ENCODE measurements at places on chromosomes 6 and 20. TPM values are rescaled to one million over a fixed set of nuclear protein-coding genes. Genes with fewer than 3 reads are reported as not detected.

DNA sequence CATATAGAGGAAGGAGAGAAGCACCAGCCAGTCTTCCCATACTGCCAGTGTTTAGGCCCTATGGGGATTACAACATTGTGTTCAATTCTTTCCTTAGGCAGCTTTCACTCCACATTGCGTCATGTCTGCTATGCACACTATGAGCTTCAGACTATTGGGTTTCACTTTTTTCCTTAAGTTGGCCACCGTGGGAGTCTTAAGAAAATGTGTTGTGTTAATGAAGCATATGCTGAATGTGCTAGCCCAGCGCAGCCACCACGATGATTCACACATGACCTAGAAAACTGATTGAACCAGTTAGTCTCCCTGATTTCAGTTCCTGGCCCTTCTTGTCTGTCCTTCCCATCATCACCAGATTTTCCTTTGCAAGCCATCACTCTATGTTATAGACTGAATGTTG lies 21.5 kb downstream of the TUBB2B start:
- DNase-seq: no peak

DNA sequence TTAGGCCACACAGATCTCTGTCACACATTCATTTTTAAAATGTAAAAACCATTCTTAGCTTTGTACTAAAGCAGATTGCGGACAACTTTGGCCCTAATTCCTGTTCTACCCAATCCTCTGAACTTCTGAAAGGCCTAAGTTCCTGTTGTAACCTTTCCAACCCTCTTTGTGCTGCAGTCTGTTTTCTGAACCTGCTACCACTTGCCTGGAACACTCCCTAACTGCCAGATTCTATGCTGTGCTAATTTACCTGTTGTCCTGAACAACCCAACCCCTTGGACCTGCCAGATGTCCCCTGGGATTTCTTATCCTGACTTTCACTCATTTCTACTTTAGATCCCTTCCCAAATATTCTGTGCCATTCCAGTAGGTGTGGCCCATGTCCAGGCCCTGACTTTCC lies 398.7 kb downstream of the ZFAND3 start:
- DNase-seq: no peak

DNA sequence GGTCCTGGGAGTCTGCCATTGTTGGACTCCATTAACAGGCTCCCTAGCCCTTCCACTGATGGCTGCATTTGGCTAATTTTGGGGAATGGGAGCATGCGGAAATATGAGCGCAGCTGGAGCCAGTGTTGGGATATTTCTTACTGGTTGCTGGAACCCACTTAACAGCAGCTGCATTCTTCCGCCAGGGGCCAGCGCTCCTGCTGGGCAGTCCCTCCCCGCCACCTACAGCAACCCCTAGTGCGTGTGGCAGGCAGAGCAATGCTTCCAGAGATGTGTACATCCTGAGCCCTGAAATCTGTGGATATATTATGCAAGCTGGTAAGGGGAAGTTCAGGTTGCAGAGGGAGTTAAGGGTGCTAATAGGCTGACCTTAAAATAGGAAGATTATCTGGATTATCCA lies 16.4 kb downstream of the CST8 start:
- DNase-seq: no peak

DNA sequence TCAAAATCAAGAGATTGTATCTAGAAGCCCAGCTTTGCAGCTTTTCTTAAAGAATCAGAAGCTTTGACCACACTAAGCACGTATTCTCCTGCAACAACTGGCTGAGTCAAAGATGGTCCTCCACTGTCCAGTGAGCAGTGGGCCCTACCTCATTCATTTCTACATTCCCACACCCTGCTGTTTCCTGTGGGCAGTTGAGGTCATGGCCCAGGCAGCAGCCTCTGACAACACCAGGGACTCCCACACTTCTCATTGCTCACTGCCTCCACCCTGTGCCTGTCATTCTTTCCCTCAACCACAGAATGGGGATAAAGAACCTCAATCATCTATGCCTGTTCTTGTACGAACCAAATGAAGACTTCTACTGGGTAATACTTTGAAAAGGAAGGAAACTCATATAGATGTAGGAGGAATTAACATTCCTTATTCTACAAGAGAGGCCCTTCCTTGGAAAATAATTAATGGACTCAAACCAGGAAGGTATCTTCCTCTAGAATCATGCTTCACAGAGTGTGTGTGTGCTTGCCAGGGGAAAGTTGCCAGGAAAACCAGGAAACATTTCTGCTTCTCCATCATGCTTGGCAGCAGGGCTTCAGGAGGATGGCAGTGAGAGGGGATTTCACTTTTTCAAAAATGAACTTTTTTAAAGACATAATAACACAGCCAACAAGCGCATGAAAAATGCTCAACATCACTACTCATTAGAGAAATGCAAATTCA lies 191.7 kb upstream of the RIN2 start:
- DNase-seq: no peak

The SIM1 gene
- 0.08 TPM for total RNA-seq

GRCh38 chr6:31652925-31653724 lies 664 bp upstream of the BAG6 start:
- no peak for DNase-seq

DNA sequence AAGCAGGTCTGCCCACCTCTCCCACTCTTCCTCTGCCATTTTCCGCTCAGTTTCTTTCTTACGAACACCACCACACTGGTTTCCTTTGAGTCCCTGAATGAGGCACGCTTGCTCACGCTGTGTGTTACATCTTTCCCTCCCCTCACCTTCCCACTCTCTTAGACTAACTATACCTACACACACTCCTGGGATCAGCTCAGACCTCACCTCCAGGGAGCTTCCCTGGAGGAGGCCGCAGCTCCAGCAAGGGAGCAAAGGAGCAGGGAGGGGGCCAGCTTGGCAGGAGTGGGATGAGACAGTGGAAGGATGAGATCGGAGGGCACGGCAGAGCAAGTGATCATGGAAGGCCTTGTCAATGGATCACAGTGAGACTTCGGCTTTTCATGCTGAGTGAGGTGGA lies 28.3 kb upstream of the B4GALT5 start:
- no peak for DNase-seq

GRCh38 chr20:62269378-62269777 lies 31.1 kb downstream of the OSBPL2 start:
- no peak for DNase-seq

DNA sequence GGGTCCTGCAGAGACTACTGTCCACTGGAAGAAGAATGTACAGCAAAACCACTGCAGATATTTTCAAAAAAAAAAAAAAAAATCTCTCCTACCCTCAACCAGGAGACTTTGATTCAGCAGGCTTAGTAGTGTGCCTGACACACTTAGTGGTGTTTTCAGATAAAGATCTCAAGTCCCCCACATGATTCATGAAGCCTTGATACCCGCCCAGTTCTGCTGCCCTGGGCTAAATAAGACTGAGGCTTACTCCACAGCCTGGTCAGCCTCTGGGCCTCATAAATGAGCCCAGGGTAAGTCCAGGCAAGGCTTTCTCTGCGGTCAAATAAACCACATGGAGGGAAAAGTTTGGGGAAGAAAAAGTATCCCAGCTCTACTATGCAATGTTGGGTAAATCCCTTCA lies 222.1 kb upstream of the ARID1B start:
- DNase-seq: no peak

DNA sequence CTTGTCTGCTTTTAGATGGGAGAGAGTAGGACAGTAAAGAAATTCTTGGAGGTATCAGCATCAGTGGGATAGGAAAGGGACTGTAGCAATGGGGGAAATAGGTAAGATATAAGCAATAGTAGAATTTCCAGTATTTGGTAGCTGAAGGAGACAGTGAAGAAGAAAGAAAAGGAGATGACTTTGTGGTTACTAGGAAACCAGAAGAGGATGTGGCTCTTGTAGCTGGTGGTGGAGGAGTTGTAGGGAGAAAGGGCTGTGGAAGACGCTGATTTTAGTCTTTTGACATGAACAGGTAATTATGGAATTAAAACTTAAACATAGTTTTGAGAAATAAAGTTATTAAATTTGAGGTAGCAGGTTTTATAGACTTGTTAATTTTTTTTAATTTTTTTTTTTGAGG lies 26.1 kb downstream of the SH3BGRL2 start:
- DNase-seq: no peak

GRCh38 chr6:90286884-90287488 lies 9.7 kb downstream of the BACH2 start:
- peak; percentile 70 for DNase-seq

GRCh38 chr6:166293731-166294584 lies 14.2 kb downstream of the PRR18 start:
- DNase-seq: no peak

The LY6G5C gene
- 2.6 TPM for total RNA-seq

- DNase-seq: no peak
These were observed 7.2 kb upstream of the LCA5 start for GRCh38 chr6:79544299-79544927.

- DNase-seq: no peak
These were observed 157.8 kb downstream of the SYCP2 start for GRCh38 chr20:59775687-59776055.

The SIRPB2 gene
- total RNA-seq: not detected

DNA sequence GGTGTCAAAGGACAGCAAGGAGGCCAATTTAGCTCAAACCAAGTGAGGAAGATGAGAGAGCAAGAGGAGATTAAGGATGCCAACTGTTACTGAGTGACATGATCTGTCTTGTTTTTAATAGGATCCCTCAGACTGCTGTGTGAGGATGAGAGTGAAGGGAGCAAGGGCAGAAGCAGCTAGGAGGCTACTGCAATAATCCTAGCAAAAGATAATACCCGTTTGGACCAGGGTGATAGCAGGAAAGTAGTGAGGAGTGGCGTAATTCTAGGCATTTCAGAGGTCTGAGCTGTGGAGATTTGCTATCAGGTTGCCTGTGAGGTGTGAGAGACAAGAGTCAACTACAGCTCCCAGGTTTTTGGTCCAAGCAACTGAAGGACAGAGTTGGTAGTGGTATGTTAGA lies 14.7 kb downstream of the UBE2V1 start:
- no peak for DNase-seq

DNA sequence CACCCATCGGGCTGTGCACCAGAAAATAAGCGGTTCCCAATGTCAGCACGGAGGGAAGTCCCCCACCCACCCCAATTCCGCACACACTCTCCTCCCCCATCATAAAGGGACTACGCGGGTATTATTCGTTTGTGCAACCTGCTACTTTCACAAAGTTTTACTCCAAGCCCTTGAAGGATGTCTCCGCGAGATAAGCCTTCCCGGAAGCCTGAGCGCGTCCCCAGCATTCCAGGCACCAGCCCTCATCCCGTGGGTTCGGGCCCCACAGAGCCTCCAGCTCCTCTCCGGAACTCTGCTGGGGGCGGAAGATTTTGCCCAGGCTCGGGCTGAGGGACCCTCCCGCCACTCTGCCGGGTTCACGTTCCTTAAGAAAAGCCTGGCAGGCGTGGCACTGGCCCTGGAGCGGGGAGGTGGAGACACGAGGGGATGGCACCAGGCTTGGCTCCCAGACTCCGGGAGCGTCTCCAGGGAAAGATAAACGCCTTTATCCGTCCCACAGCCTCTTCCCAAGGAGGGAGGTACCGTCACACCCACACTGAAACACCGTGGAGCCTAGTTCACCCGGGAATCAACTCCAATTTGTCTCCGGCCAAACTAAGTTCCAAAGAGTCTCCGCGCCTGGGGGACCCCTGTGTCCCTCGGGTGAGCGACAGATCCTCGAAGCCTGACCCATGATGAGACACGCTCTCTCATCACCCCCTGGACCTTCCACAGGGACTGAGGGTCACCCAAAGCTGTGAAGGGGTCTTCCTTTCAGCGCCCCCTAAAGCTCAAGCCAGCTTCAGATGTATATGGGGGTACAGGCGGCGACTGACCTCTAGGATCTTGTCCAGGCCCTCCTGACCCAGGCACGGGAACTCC lies 934 bp downstream of the KCNK5 start:
- peak; percentile 36 for DNase-seq

DNA sequence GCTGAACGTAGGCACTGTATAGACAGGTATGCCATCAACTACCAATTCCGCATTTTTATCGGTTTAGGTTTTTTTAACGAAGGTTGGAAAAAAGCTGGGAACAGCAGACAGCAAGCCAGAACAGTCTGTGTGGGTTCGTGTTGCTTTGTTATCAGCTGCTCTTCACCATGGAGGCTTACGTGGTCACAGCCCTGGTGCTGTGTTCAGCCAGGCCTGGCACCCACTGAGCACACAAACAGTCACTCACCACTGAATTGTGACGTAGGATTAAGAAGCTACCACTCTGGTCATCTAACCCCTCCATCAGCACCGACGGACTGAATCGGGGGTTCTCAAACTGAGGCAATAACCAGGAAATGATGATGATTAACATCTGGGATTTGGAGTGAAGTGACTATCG lies 13.2 kb downstream of the FAM210B start:
- no peak for DNase-seq

The NHLRC1 gene
- total RNA-seq: 0.20 TPM

DNA sequence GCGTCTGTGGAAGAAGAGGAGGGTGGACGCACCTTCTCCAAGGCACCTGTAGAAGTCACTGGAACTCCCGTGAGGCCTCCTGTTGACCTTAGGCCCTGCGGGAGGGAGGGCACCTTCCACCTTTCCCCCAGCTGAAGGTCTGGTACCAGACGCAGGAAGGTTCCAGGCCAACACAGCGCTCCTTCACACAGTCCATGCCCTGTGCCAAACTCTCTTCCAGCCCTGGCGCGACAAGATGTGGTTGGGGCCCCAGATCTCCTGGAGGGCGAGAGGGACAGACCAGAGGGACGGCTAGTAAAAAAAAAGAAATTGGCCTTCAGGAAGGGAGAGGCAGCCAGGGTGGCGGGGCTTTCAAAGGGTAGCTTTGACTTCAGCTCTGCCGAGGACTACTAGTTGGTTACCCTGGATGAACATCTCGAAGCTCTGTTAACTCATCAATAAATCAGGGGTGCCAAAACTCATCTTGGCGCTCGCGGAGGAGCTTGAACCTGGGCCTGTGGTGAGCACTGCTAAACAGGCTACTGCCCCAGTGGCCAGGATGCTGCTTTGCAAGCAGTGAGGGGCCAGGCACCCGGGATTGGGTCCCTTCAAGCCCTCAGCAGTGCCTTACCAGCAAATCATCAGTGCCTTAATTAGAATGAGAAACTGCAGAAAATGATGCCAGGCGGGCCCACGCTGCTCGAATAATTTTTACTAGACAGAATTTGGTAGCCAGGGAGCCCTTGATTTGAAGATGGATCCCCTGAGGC lies 14.9 kb downstream of the AARS2 start:
- DNase-seq: no peak

- DNase-seq: no peak
These were observed 42.0 kb upstream of the MCHR2 start for GRCh38 chr6:100035873-100036653.

The GFOD1 gene
- total RNA-seq: 3.0 TPM

The OR14J1 gene
- total RNA-seq: not detected

- no peak for DNase-seq
These were observed 2.1 kb downstream of the CNR1 start for GRCh38 chr6:88164061-88164460.

The SALL4 gene
- not detected for total RNA-seq

The FILIP1 gene
- not detected for total RNA-seq

The DST gene
- total RNA-seq: 5.5 TPM

GRCh38 chr6:157880534-157880933 lies 57.5 kb downstream of the SNX9 start:
- no peak for DNase-seq

The CLPSL1 gene
- not detected for total RNA-seq
